ENCODE measurements at places on chromosomes 3 and 15.

GRCh38 chr3:172069478-172069877 lies 30.1 kb downstream of the FNDC3B start:
- no peak for DNase-seq

DNA sequence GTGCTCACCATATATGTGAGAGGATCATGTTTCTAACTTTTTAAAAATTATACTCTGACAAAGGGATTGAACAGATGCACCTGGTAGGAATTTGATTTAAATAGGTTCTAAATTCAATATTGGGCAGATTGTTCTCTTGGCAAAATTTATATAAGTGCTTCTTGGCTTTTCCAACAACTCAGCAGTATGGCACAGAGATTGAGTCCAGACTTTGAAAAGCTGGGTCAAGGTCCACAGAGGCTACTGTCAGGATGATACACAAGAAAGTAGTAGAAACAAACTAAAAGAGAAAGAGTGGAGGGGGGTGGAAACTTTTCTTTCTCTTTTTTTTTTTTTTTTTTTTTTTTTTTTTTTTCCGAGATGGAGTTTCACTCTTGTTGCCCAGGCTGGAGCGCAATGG lies 203.2 kb upstream of the ADAMTS9 start:
- DNase-seq, result no peak

DNA sequence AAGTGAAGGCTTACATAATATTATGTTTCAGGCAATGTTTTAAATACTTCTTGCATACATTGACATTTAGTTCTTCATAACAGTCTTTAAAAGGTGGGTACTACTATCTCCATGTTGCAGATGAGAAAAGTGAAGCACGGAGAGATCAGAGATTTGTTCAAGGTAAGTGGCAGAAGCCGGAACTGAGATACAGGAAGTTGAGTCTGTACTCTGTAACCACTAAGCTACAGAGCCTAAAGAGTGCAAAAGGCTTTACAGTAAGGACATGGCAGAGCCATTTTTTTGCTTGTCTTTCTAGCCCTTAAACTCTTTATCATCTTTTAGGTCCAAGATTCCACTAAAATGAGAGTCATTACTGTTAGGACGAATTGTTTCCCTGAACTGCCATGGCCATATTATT lies 186.5 kb upstream of the PEX5L start:
- no peak for DNase-seq

- no peak for DNase-seq
Measured at GRCh38 chr15:79601405-79602086, 169.4 kb downstream of the MINAR1 start.

GRCh38 chr15:80442728-80443403 lies 38.7 kb downstream of the ARNT2 start:
- DNase-seq, result no peak

GRCh38 chr3:57007521-57008460 lies 52.7 kb upstream of the SPATA12 start:
- DNase-seq, result peak; percentile 88

DNA sequence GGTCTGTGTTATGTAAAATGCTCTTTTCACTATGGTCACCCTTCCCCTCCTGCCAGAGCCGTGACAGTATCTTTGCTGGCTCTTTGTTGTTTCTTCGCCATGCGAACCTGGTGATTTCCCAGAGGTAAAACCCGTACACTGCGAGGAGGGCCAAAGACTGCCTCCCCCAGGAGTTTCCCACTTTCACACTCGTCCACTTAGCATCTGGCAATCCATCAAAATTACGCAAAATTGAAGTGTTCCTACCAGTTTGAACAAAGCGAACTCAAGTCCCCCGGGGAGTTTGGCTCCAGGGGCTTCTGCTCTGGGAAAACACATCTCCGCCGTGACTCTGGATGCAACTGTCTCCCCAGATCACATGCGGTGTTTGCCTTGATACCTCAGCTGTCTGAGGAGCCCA lies 239.9 kb downstream of the FAM43A start:
- no peak for DNase-seq

- DNase-seq, result no peak
Measured at GRCh38 chr3:50258029-50258680, 10.8 kb upstream of the SEMA3B start.

GRCh38 chr15:77944002-77944867 lies 133.3 kb downstream of the TBC1D2B start:
- peak; percentile 82 for DNase-seq
